ENCODE measurements at places on chromosomes 5 and 9.

DNA sequence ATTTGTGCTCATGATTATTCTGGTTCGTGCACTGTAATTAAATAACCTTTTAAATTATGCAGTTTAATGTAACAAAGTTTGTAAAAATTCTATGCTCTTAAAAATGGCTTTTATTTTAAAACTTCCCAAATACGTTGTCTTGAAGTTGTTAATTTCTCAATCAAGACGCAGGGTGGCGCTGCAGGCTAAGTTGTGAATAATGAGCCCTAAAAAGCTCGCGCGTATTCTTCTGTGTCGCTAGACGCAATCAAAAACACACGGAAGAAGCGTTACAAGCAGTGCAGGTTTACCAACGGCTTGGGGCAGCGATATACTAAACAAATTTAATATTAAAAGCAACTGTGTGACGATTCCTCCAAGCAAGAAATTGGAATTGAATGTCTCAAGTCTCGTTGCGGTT lies at the start of gene PCDHB4:
TSS of gene PCDHB4 (plus strand) at position 256 of the 400 bp plus-strand sequence. CDS start 181 bp downstream, outside the sequence.
- DNase-seq = no peak

- no peak for DNase-seq
These were observed 219.8 kb upstream of the C9orf72 start for GRCh38 chr9:27792971-27793689.

GRCh38 chr9:126992427-126992826 lies 77.8 kb downstream of the RALGPS1 start:
- no peak for DNase-seq

GRCh38 chr9:81861644-81862043 lies 66.6 kb upstream of the SPATA31D4 start:
- DNase-seq = no peak

GRCh38 chr5:7269591-7270274 lies 126.2 kb upstream of the ADCY2 start:
- no peak for DNase-seq

DNA sequence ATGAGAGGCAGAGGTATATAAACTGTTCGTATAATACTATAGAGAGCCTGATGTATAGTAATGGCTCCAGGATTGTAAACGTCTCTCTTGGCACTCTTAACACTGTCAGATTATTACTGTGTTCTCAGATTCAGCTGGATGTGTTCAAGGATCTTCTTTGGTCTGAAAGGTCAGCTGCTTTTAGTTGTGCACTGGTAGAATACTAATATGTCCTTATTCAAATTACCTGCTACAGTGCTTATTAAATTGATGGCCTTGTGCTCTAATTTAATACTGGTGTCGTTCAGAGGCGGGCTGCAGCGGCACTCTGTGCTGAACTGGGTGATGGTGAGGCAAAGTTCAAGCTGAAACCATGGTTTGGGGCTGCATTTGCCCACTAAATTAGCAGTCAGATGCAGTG lies 216.7 kb upstream of the ARRDC3 start:
- DNase-seq = no peak

- no peak for DNase-seq
These were observed 501.0 kb upstream of the EDIL3 start for GRCh38 chr5:84885485-84886258.

- no peak for DNase-seq
These were observed 445.9 kb downstream of the NTRK2 start for GRCh38 chr9:85115473-85115872.

- no peak for DNase-seq
These were observed 37.1 kb downstream of the AK8 start for GRCh38 chr9:132840980-132841379.

- no peak for DNase-seq
These were observed 75.2 kb upstream of the HRH2 start for GRCh38 chr5:175582697-175583096.

- no peak for DNase-seq
These were observed 2.6 kb upstream of the SQSTM1 start for GRCh38 chr5:179817890-179818745.

DNA sequence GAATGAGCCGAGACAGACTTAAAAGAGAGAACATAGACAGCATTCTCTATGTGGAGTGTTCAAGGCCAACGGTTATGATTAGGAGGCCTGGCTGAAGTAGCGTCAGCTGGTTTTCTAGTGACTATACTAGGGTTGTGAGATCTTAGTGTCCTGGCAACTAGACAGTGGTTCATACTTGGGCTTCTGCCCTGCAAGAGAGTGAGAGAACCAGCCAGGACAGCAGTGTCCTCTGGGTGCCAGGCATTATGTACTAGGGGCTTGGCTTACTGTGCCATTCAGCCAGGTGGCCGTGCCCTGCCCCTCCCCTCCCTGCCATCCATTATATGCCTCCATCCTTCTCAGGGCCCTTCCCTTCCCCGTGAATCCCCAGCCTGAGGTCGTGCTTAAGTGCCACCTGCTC lies 56.8 kb downstream of the TRIO start:
- DNase-seq = no peak

- DNase-seq = no peak
These were observed 196.6 kb downstream of the GNA14 start for GRCh38 chr9:77451507-77451906.

DNA sequence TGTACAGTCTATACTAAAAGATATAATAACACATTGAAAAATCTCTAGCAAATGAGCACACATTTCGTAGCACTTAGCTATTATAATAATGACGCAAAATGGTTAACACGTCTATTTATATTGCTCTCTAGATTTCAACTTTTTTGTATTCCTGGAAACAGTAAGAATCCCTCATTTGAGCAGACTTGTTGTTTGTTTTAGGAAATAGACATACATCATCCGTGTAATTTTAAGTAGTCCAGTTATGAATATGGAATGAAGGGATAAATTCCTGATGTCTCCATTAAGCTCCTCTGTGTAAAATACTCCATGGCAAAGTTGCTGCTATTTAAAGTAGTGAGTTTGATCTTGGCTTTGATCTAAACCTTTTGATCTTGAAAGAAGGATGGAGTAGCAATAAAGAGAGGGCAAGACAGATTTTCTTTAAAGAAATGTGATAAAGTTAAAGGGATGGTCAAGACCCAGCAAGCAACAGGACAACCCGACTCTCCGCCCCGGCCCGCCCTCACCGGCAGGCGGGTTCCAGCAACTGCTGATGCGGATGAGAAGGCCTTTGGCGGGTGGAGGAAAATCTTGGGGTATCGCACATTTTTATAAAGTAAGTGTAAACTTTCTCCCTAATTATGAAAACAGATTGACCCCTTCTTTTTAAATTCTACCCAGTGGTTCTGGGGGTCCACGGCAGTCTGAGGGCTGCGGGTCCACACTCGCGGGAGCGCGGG lies 277.4 kb downstream of the AOPEP start:
- DNase-seq = no peak

GRCh38 chr9:136700959-136701667 lies 11.3 kb upstream of the DIPK1B start:
- peak; percentile 25 for DNase-seq

- DNase-seq = no peak
These were observed 48.3 kb upstream of the TRAF1 start for GRCh38 chr9:120974921-120975320.

- DNase-seq = no peak
These were observed 7.5 kb upstream of the UBE2R2 start for GRCh38 chr9:33809506-33809905.

DNA sequence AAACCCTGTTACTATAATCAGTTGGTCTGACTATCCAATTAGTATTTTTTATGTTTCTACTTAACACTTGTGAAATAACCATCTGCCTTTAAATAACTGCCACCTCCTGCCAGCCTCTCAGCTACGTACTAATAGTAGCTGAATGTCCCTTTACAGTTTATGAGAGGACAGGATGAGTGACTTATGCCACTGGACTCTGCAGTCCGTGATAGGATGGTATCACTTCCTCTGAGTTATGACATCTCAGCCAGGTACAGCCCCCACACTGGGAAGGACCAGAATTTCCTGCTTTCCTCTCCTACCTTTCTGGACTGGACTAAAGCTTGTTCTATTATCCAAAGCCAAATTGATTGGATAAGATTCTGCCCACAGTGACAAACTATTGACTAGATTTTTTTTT lies 102.9 kb downstream of the ZFAND5 start:
- DNase-seq = no peak

GRCh38 chr5:112263469-112263868 lies 155.6 kb downstream of the EPB41L4A start:
- DNase-seq = no peak

GRCh38 chr9:116300360-116300870 lies 146.8 kb downstream of the PAPPA start:
- DNase-seq = no peak

GRCh38 chr5:144684899-144685298 lies 514.2 kb downstream of the KCTD16 start:
- no peak for DNase-seq

GRCh38 chr5:1545805-1546355 lies 22.1 kb upstream of the LPCAT1 start:
- DNase-seq = no peak

DNA sequence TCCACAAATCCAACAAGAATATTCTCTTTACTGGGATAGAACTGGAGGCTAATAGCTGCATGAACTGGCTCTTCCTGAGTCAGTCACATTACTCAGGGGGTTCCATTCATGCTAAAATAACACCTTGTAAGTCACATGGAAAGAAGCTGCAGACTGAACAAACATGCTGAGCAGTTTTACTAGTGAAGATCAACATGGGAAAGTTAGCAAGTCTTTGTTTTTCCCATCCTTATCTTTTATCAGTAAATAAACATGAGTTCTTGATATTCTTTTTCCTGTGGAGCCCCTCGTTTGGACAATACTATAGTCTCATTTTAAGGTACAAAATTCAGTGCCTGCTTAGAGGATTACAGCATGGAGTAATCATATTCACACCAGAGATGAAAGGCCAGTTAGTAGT lies 43.7 kb upstream of the TEK start:
- DNase-seq = no peak

DNA sequence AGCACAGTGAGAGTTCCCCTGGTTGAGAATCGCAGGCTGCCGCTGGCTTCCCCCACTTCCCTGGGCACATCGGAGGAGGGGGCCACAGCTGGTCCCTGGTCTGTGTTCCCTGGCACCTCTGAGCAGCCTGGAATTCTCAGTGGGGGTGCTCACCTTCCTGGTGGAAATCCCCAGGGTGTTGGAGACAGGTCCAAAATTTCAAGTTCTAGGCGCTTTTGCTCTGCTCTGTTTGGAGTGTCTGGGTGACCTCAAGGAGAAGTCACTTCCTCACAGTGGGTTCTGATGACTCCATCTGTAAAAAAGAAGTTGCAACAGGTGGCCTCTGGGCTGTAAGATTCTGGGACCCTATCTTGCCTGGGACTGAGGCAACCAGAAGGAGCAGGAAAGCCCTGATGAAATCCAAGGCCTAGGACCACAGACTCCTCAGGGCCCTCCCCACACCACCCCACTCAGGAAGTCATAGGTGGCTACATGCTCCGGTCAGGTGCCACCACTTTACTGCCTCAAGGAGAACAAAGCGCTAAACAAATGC lies at the start of gene TRAF1:
TSS of gene TRAF1 (minus strand) at position 400 of the 532 bp plus-strand sequence. CDS start 721 bp downstream, outside the sequence.
- DNase-seq = no peak

DNA sequence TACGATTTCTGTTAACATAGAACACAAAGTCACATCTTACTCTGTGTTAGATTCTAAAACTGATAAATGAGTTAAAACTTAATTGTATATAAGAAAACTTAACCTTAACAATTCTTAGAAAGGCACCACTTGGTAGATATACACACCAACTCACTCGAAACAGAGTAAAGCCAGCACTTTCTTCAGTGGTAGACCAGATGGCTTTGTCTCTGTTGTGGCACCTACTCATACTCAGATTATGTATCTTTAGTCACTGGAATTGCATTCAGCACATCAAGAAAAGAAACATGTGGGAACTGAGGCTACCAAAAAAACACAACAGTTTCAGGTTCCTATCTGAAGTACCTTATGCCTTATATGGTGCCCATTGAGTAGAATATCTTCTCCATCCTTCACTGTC lies 192.5 kb downstream of the ZNF608 start:
- no peak for DNase-seq

DNA sequence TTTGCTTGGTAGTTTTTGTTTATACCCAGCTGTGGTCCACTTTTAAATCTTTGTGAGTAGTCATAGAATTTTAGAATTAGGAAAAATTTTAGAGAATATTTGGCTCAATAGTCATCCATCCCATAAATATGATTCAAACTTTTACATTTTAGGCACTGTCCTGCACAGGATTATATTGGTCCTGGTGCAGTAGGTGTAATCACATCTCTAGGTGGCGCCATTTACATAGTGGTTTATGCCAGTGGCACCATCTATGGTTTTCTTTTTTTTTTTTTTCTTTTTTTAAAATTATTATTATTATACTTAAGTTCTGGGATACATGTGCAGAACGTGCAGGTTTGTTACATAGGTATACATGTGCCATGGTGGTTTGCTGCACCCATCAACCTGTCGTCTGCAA lies 260.7 kb upstream of the KCNN2 start:
- DNase-seq = no peak

- DNase-seq = no peak
These were observed 8.9 kb downstream of the SLC9A3 start for GRCh38 chr5:515273-515836.

GRCh38 chr5:177364159-177364962 lies 6.6 kb downstream of the RGS14 start:
- DNase-seq = no peak

DNA sequence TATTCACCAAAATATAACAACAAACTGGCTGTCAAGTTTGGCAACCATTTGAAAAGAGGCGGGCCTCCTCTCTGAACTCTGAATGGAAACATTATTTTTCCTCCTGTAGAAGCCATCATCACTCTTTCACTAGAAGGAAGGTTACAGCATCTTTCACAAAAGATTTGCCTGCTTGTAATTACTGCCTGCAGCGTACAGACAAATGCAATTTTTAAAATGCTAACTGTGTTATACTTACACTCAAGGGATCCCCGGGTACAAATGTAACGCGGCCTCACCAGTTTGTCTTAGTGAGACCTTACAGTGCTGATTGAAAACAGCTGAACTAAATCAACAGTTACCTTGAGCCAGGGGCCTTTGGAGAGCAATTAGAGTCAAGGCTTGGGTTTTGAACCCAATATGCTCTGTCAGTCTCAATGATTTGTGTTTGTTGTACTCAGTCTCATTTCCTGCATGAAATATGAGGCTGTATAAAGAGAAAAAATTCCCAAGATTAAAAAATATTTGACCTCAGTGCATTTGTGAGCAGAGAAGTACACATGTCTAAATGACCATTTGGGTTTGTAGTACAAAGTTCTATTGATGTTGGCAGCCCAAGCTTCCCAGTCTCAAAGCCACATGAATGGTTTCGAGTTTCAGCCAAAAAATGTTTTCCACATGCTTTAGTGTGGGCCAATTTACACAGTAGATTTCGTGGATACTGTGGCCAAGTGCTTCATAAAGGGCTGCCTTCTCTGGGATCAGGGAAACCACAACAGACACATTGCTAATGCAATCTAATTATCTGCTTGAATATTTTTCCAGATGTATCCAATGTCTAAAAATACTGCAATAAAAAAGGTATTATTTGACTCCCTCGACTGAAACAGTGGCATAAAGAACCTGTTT lies 500.0 kb downstream of the SPATA31D1 start:
- no peak for DNase-seq

DNA sequence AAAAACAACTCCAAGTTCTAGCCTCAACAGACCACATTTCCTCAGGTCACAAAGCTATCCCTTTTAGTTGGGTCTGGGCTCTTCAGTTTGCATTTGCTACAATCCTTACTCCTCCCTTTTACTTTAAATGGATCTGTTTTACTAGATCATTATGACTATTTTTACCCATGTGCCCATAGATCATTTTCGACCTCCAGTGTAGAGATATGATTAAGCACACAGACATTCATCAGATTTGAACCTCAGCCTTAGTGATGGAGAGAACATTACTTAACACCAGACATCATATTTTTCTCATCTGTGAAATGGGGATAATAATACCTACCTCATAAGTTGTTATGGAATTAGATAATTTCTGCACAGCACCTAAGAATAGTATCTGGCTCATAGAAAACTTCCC lies 141.9 kb downstream of the NPR3 start:
- no peak for DNase-seq
